CD4-positive, alpha-beta T cell treated with Interleukin-4 for 4 hours (primary cell): ENCODE measurements at places on chromosomes 11 and 22.

DNA sequence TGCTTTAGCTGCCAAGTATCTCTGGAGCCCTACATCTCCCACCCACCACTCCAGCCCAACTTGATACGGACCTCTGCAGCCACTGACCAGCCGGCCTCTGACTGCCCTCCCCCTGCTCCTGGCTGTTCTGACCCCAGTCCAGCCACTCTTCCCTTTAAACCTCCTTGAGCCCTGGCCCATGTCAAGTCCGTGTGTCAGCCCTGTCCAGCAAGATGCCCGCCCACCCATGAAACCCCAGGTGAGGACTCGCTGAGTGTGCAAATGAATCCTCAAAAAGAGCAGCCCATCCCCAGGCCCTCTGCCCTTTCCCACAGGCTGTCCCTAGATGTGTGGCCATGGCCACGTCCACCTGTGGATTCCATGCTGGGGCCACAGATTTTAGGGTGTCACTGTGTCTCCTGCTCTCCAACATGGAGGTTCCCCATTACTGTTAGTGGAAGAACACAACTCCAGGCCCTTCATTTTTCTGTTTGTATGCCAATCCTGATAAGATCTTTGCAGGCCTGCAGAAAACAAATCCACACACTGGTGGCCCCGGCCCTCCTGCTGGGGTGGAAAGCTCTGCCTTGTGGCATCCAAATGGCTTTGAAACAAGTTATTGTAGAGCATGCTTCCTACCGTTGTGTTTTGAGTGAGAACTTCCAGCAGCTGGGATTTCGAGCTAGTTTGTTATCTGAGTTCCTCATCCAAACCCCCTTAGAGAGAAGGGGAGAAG lies 22.7 kb upstream of the ADORA2A start:
- DNase-seq, result no peak

- DNase-seq, result no peak
Observed at GRCh38 chr11:113119074-113119473, 157.9 kb downstream of the NCAM1 start.

- DNase-seq, result no peak
Observed at GRCh38 chr22:25399649-25400151, 164.8 kb upstream of the GRK3 start.

- no peak for DNase-seq
Observed at GRCh38 chr22:28395920-28396753, 283.5 kb downstream of the TTC28 start.

DNA sequence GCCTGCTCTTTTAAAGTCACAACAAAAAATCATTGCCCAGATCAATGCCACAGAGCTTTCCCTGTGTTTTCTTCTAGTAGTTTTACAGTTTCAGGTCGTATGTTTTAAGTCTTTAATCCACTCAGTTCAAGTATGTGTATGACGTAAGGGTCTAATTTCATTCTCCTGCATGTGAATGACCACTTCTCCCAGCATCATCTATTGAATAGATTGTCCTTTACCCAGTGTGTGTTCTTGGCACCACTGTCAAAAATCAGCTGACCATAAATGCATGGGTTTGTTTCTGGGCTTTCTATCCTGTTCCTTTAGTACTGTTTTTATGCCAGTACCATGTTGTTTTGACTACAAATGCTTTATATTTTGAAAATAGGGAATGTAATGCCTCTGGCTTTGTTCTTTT lies 28.1 kb downstream of the INTS4 start:
- no peak for DNase-seq

DNA sequence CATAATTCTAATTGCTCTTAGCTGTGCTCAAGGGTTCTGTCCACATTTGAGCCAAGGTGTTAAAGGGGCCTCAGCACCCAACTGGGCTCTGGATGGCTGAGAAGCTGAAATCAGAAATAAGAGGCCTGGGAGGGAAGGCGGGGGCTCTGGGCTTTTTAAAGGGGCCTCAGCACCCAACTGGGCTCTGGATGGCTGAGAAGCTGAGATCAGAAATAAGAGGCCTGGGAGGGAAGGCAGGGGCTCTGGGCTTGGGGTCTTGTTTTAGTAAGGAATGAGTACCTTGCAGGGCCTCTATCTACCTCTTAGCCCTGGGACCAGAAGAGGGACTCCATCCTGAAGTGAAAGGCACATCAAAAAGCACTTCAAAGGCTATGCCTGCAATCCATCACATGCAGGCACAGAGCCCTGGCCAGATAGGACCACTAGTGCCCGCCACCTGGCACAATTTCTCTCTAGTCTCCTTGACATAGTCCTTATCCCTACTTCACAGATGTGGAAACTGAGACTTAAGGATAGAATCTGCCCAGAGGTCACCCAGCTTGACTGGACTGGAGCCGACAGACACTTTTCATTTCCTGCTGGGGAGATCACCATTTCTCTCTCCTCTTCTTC lies 35.6 kb downstream of the DKK3 start:
- DNase-seq, result no peak

- DNase-seq, result no peak
Observed at GRCh38 chr11:121134741-121135312, 33.8 kb downstream of the TECTA start.

GRCh38 chr11:26187639-26188038 lies 144.3 kb upstream of the ANO3 start:
- DNase-seq, result no peak

- DNase-seq, result no peak
Observed at GRCh38 chr11:45089251-45089650, 57.2 kb upstream of the PRDM11 start.

GRCh38 chr22:29883775-29884097 lies 762 bp downstream of the MTMR3 start:
- no peak for DNase-seq

GRCh38 chr22:45503050-45503815 lies 550 bp downstream of the FBLN1 start:
- no peak for DNase-seq

- DNase-seq, result no peak
Observed at GRCh38 chr11:112087212-112087611, 539 bp downstream of the SDHD start.
